Tibial artery (tissue), 4 donors: ENCODE measurements at places on chromosomes 4 and X.

DNA sequence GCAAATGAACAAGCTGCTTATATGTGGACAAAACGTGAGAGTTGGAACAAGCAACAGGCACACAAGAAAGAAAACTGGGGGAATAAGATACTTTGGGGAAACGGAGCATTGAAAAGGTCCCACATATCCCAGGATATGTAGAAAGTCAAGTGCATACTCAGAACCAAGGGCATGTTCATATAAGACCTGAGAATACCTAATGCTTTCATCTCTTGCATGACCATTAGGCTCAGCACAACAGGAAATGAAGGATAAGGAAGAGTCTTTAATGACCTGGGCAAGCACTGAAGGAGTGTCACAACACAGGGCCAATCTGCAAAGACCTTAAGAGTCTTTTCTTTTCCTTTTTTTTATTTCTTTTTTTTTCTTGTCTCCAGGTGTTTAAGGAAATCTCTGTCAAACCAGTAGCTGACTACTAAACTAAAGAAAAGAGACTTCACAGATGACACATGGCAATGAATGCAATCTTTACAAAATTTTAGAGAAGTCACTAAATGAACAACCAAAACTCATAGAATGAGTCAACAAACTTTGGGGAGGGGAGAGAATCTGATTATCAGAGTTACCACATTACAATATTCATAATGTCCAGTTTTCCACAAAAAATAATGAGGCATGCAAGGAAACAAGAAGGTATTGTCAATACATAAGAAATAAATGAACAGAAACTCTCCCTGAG lies 67.9 kb upstream of the STK26 start:
- no peak for DNase-seq

GRCh38 chr4:101065935-101066485 lies 281.3 kb downstream of the PPP3CA start:
- no peak for DNase-seq

DNA sequence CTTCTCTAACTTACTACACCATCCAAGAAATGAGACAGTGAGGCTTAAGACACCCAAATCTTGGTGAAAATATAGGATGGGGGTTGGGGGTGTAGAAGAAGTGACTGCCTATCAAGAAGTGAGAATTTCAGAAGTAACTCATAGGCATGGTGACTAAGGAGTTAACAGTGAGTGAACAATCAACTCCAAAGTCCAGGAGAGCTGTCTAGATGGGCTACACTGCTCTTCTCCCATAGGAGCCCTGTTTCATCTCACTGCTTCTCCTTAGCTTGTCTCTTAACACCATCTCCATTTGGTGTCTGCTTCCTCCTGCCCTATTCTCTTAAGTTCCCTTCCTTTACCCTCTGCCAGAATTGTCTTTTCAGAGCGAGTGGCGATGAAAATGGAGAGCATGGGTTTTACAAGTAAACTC lies 22.7 kb downstream of the FABP2 start:
- DNase-seq = no peak

DNA sequence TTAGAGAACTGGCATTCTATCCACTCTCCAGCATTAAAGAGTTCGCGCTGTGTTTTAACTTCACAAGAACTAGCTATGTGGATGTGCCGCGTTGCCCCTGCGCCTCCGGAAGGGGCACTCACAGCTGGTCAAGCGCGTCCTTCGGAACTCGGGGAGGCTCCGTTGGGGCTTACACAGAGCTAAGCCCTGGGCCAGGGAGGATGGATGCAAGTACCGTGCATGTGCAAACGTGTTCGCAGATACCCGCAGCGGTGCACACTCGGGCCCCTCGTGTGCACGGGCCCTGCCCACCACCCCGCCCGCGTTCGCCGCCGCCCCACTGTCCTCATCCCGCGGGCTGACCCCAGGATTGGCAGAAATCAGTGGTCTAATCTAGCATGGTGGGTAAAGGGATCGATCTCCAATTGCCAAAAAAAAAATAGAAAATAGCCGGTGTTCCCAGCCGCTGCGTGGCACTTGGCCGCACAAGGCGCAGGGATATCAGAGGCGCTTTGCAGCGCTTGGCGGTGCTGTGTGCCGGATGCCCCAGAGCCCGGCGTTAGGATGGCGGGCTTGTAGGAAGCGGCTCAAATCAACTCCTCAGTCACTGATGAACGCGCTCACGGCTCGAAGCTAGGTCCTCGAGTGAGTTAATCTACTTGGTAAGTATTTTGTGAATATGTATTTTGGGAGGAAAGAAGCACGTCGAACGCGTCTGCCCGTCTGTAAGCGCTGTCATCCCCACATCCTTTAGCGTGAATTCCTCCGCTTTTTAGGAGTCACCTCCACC lies 989 bp upstream of the PCDH10 start:
- no peak for DNase-seq

GRCh38 chr4:152479428-152480026 lies 56.4 kb downstream of the FBXW7 start:
- no peak for DNase-seq

- DNase-seq = no peak
These were observed 825.8 kb upstream of the LCORL start for GRCh38 chr4:18847249-18847890.

DNA sequence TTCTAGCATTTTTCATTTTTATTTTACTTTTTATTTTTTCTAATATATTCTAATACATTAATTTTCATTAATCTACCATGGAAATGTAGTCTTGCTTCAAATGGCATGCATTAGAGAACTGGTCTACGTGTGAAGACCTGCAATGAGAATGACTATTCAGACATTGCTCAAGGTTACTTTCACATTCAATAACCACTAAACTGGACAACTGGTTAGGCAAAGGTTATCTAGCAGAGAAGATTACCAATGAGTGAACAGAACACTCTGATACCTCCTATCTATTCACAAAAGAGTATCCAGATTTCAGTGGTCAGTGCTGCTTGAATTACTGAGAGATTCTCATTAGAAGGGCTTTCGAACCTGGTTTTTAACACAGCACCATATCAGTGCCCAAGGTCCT lies 58.9 kb upstream of the ARHGAP24 start:
- DNase-seq = no peak

DNA sequence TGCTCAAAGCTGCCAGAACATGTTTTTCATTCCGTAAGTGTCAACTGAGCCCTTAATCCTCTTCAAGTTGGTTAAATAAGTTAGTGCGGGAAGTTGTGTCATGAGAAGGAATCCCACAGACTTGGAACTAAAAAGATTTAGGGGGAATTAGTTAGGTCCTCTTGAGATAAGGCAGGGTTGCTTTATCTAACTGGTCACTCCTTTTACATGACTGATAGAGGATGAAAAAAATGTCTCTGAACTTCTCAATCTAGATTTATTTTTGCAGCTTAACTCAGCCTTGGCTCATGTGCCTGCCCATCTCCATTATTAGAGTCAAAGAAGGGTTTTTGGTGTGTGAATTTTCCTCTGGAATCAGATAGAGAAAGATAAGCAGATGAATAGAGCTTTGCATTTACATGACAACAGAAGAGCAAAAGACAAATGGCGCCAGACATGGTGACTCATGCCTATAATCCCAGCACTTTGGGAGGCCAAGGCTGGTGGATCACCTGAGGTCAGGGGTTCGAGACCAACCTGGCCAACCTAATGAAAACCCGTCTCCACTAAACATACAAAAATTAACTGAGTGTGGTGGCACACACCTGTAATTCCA lies 882.9 kb downstream of the RPA4 start:
- DNase-seq = no peak

DNA sequence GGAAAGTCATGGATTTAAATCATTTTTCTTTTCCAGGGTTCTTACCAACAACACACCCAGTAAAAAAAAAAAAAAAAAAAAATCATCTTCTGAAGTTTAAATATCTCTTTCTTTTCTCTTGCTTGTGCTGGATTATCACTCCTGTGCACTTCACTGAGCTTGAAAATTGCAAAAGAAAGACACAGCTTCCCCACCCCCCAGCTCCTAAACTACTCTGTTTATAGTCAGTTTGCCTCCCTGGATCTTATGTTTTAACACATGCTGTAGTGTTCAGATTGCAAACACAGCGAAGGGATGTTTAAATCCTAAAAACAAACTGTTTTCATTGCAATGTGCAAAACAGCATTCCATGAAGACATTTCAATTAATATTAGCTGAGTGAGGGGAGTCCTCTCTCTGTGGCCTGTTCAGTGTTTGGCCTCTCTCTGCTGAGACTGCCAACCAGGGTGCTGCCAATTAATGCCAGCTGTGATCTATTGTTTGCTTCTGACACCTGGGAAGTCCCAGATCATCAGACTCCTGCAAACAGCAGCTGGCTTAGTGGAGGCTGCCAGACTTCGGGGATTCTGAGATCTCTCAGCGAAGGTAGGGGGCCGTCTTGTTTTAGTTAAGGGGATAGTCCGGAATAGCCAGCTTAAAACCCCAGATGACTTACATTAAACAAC lies 171.1 kb upstream of the PITX2 start:
- DNase-seq = no peak

- DNase-seq = no peak
These were observed 161.0 kb upstream of the GATB start for GRCh38 chr4:151921811-151922210.

GRCh38 chr4:167079762-167080161 lies 154.5 kb downstream of the SPOCK3 start:
- no peak for DNase-seq

- DNase-seq = no peak
These were observed 43.3 kb downstream of the GUCY1A1 start for GRCh38 chr4:155709918-155710317.

- DNase-seq = peak; percentile 73
These were observed 3.5 kb downstream of the AP1AR start for GRCh38 chr4:112234952-112235609.

DNA sequence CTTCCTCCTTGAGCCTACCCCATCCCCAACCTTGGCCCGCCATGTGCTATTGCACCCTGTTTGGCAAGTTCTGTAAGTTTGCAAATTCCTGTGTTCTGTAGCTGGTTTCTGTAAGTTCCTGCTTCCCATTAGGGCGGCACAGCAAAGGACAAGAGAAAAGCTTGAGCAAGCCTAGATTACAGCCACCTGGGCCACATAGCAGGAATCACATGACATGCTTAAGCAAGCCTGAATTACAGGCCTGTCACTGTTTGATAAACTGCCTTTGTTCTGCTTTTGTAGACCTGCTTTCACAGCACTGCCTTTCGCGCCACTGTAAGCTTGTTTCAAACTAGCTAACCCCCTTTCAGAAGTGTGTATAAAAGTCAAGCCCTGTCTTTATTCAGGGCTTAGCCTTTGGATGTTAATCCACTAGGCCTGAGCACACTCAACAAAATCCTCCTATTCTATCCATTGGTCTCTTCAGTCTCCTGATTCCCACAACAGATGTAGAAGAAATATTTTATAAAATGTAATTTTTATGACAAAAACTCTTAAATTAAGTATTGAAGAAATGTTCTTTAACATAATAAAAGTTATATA lies 906.8 kb upstream of the NDST4 start:
- DNase-seq = no peak

DNA sequence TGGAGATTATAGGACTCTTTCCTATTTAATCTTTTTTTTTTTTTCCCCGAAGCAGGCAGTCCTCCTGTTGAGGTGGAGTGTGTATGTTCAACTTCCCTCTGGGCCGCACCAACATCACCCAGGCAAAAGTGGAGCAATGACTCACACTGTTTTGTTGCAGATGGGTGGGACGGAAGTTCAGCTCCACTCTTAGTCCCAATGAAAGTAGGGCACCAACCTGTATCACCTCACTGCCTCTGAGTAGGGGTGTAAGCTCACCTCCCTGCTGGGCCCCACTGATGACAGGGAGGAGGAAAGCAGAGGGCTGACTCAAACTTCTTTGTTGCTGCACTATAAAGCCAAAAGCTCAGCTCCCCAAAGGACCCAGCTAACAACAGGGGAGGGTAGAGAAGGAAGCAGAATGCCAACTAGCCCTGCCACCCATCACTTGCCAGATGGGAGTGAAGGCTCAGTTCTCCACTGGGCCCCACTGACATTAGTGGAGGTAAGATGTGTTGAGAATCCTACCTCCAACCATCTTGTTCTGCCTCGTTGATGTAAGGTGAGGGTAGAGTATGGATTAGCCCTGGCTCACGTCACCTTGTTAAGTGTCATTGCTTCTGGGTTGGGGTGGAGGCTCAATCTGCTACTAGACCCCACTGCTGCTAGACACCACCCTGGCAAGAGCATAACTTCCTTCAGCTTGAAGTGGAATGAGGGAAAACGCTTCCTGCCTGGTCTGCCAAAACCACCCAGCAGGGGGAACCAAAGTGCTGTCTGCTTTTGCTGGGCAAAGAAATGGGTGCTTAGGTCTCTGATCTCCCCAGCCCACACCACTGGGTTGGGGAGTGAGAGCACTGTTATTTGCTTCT lies 14.1 kb downstream of the RPS6KA3 start:
- DNase-seq = peak; percentile 64

DNA sequence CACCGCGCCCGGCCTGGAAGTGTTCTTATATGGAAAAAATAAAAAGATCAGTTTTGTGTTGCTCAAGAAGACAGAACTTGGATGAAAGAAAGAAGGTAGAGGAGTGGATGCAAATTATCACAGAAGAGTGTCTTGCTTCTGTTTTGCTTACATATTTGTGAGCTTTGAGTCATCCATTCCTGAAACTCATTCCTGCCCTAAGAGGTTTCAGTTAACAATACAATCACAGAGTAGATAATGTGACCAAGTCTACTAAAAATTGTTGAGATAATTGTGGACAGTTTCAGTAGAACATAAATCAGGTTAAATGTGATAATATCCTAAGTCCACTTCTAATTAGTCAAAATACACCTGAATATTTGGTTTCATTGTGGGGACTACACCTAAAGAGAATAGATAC lies 26.4 kb upstream of the LRCH2 start:
- DNase-seq = no peak

GRCh38 chrX:13066391-13066790 lies 22.0 kb upstream of the FAM9C start:
- DNase-seq = no peak

GRCh38 chr4:94305466-94306225 lies 37.0 kb downstream of the HPGDS start:
- DNase-seq = no peak

GRCh38 chr4:105666693-105667092 lies 41.8 kb downstream of the INTS12 start:
- no peak for DNase-seq

DNA sequence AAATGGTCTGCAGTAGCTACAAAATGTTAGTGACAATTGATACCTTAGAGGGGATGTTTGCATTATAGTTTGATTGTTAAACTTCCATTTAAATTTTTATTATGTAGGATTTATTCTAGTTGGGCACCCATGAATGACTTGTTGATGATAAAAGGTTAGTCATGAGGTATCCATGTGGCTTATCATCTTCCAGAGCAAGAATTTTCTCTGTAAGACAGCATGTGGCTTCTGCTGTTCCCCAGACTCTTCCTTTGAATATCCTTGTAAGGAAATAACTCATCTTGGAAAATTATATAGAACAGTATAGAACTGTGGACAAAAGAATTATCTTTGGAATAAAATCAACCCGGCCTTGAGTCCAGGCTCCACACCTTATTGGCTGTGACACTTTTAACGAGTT lies 40.1 kb upstream of the KLHL8 start:
- DNase-seq = no peak

GRCh38 chrX:118595501-118596042 lies 100.0 kb downstream of the DOCK11 start:
- no peak for DNase-seq

GRCh38 chr4:72365016-72365415 lies 204.0 kb downstream of the ADAMTS3 start:
- DNase-seq = no peak
